ENCODE measurements at places on chromosomes 7 and 10. TPM values are rescaled to one million over a fixed set of nuclear protein-coding genes. Genes with fewer than 3 reads are reported as not detected.

The LRRC17 gene
- 180 TPM for total RNA-seq

GRCh38 chr10:79463578-79464496 is 18.4 kb upstream of the ZCCHC24 start:
- no peak for DNase-seq

GRCh38 chr7:105655067-105655466 is 73.8 kb upstream of the EFCAB10 start:
- no peak for DNase-seq

- DNase-seq: no peak
These were observed 122.0 kb upstream of the INSYN2A start for GRCh38 chr10:127318396-127318795.

DNA sequence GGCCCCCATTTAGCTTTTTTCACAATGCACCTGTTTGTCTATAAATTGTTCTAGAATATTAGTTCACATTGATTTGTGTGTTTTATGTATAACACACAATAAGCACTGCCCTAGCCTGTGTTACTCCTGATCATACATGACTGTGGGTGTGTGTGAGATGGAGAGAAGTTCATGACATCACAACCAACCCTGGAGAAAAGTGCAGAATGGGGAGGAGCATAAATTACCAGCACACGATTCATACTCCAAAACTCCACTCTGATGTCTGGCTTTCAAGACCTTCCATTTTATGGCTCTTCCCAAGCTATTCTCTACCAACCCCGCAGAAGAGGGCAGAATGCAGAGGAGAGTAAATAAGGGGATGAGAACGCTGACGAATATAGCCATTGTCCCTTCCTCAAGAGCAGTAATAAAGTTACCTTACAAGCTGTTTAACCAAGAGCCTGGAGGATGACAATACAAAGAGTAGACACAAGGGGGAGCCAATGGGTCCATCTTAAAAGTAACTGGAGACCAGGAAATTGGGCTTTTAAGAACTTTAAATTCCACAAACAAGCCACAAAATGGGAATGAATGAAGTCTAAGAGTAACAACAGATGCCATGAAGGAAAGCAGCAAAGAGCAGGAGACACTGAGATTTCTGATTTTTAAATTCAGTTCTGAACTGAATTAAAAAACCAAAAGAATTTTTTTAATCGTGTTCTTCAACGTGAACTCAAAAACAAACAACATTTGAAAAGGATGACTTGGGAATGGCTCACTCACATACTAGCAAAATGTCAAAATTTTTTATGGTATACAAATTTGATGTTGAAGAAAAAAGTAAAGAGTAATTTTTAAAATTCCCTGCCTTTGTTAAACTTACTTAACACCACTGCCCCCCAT is 159.6 kb downstream of the PARD3 start:
- DNase-seq: peak; percentile 38

DNA sequence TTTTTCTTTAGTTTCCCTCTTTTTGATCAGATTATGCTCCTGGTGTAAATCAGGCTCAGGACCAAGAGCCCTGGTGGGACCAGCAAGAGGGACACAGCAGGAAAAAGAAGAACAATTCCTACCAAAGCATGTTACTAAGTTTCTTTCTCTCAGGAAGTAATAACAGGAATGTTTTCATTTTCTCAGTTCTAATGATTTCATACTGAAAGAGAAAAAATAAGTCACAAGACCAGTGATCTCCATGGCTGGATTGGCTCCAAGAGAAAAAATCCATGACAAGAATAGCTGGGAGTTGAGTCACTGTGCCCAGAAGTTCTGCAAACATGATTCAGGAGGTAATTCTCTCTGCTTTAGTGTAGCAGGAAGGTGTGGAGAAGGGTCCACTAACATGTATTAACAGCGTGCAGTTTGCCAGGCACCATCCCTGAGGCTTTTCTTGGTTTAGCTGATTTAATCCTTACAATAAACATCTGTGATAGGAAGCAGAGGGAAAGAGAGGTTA is 23.8 kb upstream of the IFIT2 start:
- DNase-seq: peak; percentile 51

The ZNF736 gene
- 43.2 TPM for total RNA-seq

- DNase-seq: no peak
These were observed 49.1 kb downstream of the CHST15 start for GRCh38 chr10:124044143-124044862.

- DNase-seq: no peak
These were observed 282.7 kb downstream of the HTR7 start for GRCh38 chr10:90575125-90575524.

DNA sequence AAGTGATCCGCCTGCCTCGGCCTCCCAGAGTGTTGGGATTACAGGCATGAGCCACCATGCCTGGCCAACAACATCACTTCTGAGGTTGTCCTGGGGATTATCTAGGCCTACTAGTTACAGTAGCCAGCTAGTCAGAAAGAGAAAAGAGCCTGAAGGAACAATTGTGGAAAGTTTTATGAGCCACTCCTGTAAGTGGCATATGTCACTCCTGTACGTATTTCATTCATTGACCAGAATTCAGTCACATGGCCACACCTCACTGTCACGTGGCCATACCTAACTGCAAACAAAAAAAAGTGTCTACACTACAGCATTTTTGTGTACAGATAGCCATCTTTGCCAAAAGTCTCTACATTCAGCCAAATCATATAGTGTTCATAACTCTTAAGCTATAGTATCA is 85.7 kb downstream of the ANKIB1 start:
- no peak for DNase-seq

DNA sequence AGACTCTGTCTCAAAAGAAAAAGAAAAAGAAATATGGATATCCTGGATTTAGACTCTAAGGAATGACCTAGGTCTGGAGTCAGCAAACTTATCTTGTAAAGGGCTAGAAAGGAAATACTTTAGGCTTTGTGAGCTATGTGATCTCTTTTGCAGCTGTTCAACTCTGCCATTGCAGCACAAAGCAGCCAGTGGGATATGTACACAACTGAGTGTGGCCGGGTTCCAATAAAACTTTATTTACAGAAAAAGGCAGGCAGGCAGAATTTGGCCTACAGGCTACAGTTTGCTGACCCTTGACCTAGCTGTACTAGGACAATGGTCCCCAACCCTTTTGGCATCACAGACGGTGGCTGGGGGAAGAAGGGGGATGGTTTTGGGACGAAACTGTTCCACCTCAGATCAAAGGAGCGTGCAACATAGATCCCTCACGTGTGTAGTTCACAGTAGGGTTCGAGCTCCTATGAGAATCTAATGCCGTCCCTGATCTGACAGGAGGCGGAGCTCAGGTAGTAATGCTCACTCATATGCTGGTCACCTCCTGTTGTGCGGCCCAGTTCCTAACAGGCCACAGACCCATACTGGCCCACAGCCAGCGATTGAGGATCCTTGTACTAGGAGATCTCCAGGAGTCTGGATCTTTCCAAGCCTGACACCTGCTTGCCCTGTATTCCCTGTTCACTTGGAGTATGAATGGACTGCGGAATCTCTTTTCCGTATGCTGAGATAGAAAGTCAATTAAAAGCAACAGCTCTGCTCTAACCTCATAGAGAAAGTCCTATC is 63.0 kb downstream of the CUL1 start:
- no peak for DNase-seq

GRCh38 chr10:126423732-126424491 is 35.6 kb upstream of the ADAM12 start:
- no peak for DNase-seq

The ODAD2 gene
- total RNA-seq: 2.9 TPM

The ADAM12 gene
- total RNA-seq: 0.64 TPM

GRCh38 chr10:18980089-18980629 is 68.4 kb upstream of the MALRD1 start:
- DNase-seq: no peak

DNA sequence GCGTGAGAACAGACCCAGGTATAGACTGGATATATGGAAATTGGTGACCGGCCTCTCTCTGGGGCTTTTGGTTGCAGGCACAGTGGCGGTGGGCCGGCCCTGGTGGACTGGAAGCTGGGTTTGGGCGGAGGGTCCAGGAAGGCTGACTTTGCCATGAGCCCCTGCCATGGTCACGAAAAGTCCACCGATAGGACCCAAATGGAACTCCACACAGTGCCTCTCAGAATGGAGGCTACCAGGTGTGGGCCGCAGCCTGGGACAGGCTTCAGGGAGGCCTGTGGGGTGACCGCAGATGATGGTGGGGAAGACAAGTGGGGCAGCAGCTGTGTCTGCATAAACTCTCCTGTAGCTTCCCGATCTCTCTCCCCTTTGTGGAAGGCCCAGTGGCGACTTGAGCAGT is 123.2 kb downstream of the DNAJB6 start:
- DNase-seq: no peak

DNA sequence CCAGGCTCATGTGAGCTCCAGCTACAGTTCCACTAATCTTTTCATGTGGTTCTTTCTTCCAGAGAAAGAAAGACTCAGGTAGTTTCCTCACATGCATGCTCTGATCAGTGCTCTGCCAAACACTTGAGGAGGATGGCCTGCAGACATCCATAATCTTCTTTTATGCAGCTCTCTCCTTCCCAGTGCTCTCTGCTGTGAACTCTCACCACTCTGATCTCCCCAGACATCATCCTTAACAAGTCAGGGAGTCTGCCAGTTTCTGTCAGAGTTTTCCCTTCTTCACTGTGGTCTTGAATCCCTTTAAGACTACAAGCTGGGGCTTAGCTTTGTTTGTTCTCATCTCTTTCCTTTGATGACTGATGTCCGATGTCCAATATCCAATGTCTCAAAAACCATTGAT is 203.4 kb upstream of the PRKCQ start:
- DNase-seq: no peak

DNA sequence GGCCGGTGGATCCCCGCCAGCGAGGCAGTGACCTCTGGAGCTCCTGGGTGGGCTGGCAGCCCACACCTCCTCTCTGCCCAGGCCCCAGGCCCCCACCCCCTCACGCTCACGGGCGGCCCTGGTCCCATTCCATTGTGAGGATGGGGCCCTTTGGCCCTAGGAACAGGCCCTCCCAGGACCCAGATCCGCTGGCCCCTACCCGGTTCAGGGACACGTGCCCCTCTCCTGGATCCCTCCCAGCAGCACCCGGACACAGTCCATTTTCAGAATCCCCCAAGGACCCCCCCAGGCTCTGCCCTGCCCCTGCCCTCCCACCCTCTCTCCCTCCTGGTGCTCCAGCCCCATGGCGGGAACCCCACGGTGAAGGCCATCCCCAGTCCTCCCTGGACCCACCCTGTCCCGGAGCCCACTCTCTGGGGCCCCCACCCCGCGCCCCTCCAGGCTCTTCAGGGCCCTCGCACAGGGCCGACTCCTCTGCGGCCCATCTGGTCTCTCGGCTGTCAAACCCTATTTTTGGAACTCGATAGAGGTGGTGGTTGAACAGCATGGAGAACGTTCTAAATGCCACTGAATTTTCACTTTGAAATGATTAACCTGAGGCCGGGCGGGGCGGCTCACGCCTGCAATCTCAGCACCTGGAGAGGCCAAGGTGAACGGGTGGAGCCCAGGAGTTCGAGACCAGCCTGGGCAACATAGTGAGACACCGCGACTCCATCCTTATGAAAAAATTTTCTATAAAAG is 8.1 kb downstream of the ADAP1 start:
- no peak for DNase-seq

DNA sequence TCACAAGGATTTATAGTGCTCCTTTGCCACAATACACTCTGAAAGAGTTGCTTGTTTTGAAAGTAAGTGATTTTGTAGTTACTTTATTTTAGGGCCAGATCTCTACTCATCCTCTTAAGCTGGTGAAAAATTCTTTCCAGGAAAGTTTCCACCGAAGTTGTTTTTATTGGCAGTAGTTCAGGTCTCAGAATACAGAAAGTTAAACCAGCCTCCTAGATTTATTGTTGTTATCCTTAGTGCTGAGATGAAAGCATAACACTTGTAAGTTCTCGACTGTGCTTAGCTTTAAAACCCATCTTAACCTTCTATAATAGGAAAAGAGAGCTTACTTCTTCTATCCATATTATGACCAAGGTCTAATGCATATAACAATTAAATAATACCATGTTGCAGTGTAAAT is 5.5 kb downstream of the AP3M1 start:
- DNase-seq: no peak

GRCh38 chr10:91190876-91191583 is 29.4 kb upstream of the PCGF5 start:
- no peak for DNase-seq

DNA sequence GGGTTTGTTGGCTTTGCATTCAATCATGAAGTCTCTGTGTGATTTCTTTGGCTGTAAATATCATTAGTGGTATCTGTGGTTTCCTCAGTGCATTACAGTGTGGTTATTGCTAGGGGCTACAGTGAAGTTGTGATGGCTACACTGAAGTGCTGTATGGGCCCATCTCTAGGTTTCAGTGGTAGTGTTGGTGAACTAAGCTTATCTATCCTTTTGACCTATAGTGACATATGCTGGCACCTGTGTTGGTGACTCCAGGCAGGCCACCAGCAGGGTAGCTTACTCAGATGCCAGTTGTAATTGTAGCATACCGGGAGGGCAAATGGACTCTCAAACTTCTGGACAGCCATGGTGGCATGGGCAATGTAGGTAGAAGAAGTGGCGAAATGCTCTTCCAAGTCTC is 219.0 kb downstream of the ANKRD30A start:
- no peak for DNase-seq

DNA sequence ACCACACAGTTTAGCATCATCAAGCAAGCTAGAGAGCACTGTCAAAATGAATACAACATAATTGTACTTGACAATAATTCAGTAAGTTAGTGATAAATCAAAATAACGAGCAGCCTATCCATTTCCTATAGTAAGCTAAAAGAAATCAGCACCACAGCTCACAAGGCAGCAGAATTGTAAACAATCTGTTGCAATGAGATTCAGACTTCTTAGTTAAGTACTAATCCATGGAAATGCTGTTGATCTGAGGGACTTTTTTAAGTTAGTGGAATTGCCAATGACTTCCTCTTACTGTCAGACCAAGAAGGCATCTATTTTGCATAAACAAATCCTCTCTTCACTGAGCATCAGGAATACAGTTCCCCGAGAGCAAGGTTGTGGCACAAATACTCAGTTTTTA is 136.6 kb upstream of the CCDC6 start:
- no peak for DNase-seq

DNA sequence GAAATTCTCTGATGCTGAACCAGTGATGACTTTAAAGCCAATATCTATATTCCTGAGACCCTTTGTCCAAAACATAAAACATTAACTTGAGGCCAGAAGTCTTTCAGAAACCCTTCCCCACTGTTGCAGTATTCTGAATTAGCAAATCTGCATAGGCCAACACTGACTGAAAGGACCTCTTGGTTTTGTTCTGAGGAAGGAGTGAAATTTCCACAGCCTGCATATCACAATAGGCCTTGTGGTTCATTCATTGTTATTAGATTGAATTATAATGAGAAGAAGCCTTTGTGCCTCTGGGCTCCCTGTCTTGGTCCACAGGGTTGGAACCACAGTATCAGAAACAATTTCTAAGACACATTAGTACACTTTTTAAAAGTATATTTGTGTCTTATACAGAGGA is 90.3 kb downstream of the CCNY start:
- DNase-seq: peak; percentile 1

DNA sequence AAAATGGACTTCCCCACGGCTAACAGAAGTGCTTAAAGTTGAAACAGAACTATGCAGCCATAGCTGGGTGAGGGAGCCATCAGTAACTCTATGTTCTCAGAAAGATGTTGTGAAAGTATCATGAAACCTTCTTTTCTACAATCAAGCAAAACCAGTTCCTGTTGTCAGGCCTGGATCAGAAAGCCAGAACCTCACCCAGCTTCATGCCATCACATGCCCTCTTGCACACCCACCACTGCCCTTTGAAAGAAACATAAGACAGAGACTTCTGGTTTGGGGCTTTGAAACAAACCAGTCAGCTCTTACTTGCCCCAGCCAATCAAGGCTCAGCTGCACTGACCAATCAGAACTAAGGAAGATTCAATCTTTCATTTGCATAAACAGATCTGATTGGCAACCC is 230.8 kb upstream of the FERD3L start:
- DNase-seq: no peak
